ENCODE measurements at places on chromosomes 4 and X. TPM values are rescaled to one million over a fixed set of nuclear protein-coding genes. Genes with fewer than 3 reads are reported as not detected.

The NONO gene
- 400 TPM for total RNA-seq

The RHOXF2B gene
- total RNA-seq = not detected

The TENM3 gene
- total RNA-seq = 5.8 TPM

The BEND4 gene
- 0.12 TPM for total RNA-seq

The SPIN4 gene
- 2.6 TPM for total RNA-seq

The JADE3 gene
- total RNA-seq = 3.0 TPM

The SH2D1A gene
- not detected for total RNA-seq

The SLC6A14 gene
- total RNA-seq = not detected

The BST1 gene
- total RNA-seq = 3.1 TPM

The KLHL4 gene
- 4.8 TPM for total RNA-seq

The RHOH gene
- not detected for total RNA-seq

The CTAG2 gene
- total RNA-seq = not detected

The SUV39H1 gene
- total RNA-seq = 14.1 TPM

The MAGEA4 gene
- not detected for total RNA-seq

The CC2D2A gene
- total RNA-seq = 20.5 TPM

The USP17L5 gene
- not detected for total RNA-seq

The TLR2 gene
- 0.44 TPM for total RNA-seq

The PRICKLE3 gene
- total RNA-seq = 5.9 TPM

The HPGDS gene
- total RNA-seq = not detected

All from uterine smooth muscle cell (primary cell).